ENCODE measurements at places on chromosomes 4 and X.

- no peak for DNase-seq
Observed at GRCh38 chr4:40586034-40586433, 43.6 kb downstream of the RBM47 start.

GRCh38 chrX:40166582-40166981 lies 68.8 kb upstream of the BCOR start:
- DNase-seq = no peak

DNA sequence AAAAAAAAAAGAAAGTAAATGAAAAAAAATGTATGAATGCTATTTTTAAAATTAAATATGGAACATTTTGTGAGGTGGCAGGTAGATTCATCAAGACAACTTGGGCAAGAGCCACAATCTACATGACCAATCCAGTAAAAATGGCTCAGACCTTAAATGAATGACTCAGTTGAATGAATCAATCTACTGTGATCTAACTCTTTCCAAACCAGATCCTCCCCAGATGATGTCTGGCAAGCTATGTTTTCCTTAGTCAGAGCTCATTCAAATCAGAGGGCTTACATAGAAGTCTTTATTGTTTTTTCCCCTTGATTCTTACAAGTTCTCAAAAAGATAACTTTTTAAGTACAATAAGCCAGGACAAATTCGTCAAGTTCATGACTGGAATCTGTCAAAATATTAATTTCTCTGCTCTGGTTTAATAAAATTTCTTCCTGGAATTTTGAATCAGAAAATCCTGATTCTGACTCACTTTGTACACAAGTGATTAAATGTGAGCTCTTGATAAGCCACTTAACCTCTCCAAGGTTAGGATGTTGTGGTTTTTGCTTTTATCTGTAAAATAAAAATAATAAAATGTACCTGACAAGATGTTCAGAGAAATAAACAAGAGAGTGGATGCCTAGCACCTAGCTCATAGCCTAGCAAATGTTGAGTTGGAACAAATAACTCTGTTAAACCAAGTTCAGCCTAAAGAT lies 105.6 kb upstream of the SMIM31 start:
- DNase-seq = no peak

GRCh38 chrX:76147106-76147505 lies 25.8 kb upstream of the PBDC1 start:
- DNase-seq = no peak

DNA sequence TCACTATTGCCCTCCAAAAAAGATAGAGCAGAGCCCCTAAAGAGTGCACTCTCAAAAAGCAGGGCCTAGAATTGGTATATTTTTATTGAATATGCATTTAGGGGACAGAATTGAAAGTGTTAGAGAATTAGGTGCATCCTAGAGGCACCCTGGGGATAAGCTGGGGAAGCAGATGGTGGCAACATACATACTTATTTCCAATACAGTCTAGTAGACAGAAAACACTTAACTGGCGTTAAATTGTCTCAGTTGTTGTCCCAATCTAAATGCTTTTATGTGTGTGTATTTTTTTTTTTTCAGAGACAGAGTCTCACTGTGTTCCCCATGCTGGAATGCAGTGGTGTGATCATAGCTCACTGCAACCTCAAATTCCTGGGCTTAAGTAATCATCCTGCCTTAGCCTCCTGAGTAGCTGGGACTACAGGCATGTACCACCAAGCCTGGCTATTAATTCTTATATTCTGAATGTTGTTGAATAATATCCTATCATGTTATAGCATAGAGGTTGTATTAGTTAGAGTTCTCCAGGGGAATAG lies 481.8 kb downstream of the GRXCR1 start:
- DNase-seq = no peak

- DNase-seq = no peak
Observed at GRCh38 chrX:71222929-71223328, at the start of gene GJB1. Gene GJB1, plus strand, starts transcription at chrX:71223224. Its CDS starts 484 bp downstream, at chrX:71223708.

DNA sequence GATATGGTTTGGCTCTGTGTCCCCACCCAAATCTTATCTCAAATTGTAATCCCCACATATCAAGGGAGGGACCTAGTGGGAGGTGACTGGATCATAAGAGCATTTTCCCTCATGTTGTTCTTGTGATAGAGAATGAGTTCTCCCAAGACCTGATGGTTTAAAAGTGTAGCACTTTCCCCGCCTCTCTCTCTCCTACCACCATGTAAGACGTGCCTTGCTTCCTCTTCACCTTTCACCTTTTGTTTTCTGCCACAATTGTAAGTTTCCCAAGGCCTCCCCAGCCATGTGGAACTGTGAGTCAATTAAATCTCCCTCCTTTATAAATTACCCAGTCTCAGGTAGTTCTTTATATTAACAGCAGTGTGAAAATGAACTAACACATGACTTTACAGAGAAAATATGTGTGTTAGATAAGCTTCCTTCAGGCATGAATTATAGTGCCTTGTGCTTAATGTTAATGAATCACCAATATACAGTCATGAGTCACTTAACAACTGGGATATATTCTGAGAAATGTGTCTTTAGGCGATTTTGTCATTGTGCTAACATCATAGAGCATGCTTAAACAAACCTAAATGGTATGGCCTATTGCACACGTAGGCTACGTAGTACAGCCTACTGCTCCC lies 37.9 kb downstream of the PDGFC start:
- DNase-seq = no peak

DNA sequence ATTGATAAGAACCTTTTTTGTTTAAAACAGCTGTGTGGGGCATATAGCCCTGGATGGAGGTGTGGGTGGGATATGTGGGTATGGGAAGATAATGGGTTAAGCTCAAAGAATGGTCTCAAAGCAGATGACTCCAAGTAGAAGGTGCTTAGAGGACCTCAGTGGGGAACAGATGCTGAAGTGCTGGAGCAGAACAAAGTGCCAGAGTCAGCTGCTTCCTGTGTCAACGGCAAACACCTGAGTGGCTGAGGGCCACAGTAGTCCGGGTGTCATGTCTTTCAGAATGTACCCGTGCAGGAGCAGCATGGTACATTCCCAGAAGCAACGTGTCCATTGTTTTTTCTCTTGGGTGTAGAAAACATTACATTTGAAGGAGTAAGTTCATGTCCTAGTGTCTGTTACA lies 210.6 kb downstream of the CCNG2 start:
- no peak for DNase-seq

GRCh38 chr4:2931512-2932301 lies 31.5 kb downstream of the NOP14 start:
- peak; percentile 46 for DNase-seq

- no peak for DNase-seq
Observed at GRCh38 chr4:2092669-2093053, 33.5 kb downstream of the NAT8L start.

- no peak for DNase-seq
Observed at GRCh38 chr4:114286262-114286810, 306.9 kb upstream of the ARSJ start.

DNA sequence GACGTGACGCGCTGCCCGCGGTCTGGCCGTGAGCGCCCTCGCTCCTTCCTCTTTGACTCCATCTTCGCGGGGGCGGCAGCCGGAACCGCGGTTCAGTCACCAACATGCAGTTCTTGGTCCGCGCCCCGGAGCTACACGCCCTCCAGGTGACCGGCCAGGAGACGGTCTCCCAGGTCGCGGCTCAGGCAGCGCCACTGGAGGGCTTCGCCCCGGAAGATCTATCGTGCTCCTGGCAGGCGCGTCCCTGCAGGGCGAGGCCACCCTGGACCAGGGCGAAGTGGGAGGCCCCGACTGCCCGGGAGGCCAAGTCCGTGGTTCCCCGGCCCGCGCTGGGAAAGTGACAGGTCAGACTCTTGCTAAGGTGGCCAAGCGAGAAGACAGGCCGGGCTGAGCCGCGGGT lies 2.9 kb downstream of the TRIML2 start:
- DNase-seq = no peak

DNA sequence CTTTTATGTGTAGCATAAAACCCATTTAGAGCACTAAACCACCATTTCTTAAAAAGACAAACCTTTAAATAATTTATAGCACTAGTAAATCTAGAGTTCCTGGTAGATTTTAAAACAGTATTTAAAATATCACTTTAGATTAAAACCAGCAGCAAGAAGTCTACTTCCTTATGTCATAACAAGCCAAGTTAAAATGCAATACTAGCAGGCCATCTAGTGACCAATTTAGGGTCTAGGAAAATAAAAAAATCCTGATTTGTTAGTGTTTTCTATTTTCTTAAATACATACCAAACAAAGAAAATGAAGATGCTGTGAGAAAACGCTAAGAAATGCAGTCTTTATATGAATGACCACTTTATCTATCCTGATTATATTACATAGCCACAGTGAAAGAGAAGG lies 53.9 kb downstream of the PAPSS1 start:
- no peak for DNase-seq

DNA sequence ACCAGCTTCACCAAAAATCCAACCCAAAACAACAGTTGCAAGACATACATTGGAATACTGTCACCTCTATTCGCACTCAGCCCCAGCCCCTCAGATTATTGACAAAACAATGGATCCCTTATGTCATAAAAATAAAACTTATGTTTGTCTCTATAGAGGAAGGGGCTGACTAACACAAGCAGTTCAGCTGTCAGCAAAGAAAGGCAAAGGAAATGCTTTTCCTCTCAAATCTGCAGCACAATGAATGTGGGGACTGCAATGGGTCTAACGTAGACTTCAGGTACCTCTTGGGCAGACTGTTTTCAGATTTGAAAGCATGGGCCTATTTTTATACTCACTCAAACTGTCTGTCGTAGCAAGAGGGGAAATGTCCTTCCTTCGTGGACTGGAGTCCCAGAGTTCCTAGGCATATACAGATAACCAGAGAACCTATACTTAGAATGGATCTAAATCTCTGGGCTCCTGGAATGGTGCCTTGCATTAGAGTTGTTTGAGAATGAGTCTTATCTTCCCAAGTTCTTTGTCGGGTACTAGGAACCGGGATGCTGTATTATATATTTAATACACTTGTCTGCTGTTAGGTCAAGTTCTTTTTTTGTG lies 307.7 kb upstream of the DDX53 start:
- DNase-seq = no peak
